ENCODE measurements at places on chromosomes 12 and 14. TPM values are rescaled to one million over a fixed set of nuclear protein-coding genes. Genes with fewer than 3 reads are reported as not detected.

The MYO1A gene
- total RNA-seq: not detected

The CNIH1 gene
- total RNA-seq: 105 TPM

The CYP46A1 gene
- total RNA-seq: not detected

The TMEM30B gene
- total RNA-seq: 11.3 TPM

The NINJ2 gene
- not detected for total RNA-seq

The CD69 gene
- 3.7 TPM for total RNA-seq

The USP44 gene
- total RNA-seq: 0.89 TPM

The TSPAN8 gene
- total RNA-seq: 0.89 TPM

The PMCH gene
- not detected for total RNA-seq

The CIROP gene
- total RNA-seq: not detected

DNA sequence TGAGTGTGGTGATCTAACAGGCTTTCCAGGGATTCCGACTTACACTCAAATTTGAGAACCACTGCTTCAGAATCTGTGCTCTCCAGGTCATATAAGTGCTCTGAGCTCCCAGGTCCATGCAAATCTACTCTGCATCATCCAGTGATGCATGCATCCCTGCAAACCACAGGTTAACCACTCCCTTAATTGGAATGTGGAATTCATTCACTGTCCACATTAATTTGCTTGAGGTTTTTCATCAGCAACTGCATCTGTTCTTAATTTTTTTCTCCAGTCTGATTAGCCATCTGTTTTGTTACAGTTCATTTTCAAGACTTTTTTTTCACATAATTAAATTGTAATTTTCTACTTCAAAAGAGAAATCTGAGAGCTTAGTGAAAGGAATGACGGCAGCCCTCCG, 43.4 kb upstream of the RIN3 start:
- peak; percentile 34 for DNase-seq

DNA sequence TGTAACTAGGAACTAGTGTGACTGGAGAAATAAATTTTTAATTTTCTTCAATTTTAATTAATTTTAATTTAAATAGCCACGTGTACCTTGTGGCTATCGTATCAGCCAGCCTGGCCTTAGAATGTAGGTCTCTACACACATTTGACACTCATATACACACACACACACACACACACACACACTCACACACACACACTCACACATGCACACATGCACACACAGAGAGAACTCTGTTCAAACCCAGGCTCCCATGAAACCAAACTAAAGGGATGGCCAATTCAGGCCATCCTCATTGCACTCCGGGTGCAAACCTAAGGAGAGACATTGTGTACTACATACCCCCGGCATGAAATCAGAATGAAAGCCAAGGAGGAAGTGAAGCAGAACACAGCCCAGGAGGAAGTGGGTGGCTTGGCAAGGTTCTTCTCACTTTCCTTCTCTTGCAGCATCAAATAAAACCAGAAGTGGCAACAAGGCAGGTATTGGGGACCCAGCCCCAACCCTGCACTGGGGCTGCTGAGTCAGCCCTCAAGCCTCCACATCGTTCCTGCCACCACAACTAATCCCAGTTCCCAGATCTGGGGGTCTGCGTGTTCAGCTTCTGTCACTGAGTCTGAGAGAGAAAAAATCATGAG, 26.2 kb upstream of the CHPT1 start:
- DNase-seq: no peak

- no peak for DNase-seq
Observed at GRCh38 chr12:95227818-95228356, 10.3 kb downstream of the VEZT start.

GRCh38 chr14:48086516-48086915, 411.1 kb upstream of the MDGA2 start:
- DNase-seq: no peak

GRCh38 chr14:52950410-52950897, 396 bp downstream of the FERMT2 start:
- DNase-seq: no peak

DNA sequence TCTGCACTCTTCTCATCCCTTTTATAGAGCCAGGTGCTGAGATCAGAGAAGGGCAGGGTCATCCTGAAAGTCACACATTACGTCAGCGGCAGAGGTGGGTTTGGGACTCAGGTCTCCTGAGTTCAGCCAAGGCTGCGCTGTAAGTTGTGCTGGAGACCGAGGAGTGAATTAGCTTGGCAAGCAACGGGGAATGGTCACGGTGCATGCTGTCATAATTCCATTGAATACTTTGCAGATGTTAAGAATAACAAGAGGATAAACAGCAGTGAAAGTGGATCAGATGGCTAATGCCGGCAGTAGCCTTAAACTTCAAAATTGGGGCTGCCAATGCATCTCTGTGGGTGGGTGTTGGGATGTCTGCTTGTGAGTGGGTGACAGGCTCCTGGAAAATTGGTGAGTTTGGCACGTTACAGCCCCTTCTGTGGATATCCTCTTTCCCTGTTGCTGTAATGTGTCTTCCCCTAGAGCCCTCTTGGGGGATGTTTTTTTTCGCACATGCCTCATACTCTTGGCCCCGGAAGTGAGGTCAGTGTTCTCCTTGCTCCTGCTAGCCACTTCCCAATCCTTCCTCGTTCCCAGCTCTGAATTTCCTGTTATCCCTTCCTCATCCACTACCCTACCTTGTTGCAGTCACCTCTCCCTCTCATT, 287.1 kb upstream of the SRRM4 start:
- DNase-seq: no peak

DNA sequence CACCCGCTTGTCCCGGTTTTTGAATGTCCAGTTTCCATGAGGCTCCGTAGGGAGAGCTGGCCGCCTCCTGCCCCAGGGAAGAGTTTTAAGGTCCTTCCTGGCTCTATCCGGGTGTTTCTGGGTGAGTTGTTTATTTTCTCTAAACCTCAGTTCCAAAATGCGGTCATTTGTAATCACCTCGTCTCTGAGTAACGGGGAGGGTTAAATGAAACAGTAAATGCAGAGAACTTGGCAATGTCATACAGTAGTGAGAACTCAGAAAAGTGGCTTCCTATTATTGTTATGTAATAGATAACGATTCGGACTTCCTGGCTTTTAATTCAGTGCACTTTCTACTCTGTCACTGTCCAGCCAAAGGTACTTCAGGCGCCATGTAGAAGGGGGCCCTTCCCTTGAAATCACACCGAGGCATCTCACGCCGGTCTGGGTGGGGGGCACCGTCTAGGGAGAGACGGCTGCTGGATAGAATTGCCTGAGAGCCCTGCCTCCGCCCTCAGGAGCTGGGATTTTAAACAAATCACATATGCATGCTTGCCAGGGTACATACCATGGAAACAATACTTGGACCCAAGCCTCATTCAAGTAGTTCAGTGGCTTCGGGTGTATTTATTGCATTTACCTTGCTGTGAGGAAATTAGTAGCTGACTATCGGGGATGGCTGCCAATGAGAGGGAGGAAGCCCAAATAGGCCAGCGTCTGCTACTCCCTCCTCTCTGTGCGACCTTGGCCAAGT, 26.4 kb downstream of the NOS1 start:
- no peak for DNase-seq

GRCh38 chr12:89789862-89790261, 81.2 kb upstream of the ATP2B1 start:
- no peak for DNase-seq

GRCh38 chr12:92539976-92540781, 162.6 kb upstream of the PLEKHG7 start:
- DNase-seq: no peak

DNA sequence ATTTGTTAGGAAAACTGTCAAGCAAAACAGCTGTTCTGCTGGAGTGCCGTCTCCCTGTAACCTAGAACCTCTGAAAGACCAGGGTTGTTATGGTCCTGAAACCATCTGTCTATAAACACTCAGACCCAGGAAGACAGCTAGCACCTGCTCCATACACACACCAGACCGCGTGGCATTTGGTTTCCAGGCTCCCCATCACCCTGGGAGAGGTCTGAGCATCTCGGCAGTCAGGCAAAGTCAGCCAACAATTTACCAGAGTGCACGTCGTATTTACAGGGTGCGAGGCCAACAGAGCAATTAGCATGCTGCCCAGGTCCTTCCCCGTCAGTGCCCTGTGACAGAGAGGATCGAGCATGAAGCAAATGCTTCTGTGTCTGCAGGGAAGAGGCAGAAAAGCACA, 272.5 kb downstream of the SLC15A4 start:
- no peak for DNase-seq

GRCh38 chr14:97138801-97139200, 341.6 kb downstream of the VRK1 start:
- DNase-seq: no peak

GRCh38 chr14:53879022-53879686, 77.5 kb downstream of the BMP4 start:
- no peak for DNase-seq

- peak; percentile 98 for DNase-seq
Observed at GRCh38 chr12:45273717-45274271, 57.9 kb downstream of the ANO6 start.

- no peak for DNase-seq
Observed at GRCh38 chr12:88393017-88393767, 187.1 kb downstream of the KITLG start.

Data from kidney epithelial cell (primary cell).